ENCODE measurements at places on chromosomes 7 and 10. TPM values are rescaled to one million over a fixed set of nuclear protein-coding genes. Genes with fewer than 3 reads are reported as not detected.

The GRID1 gene
- total RNA-seq, result 0.09 TPM

The BAIAP2L1 gene
- 3.0 TPM for total RNA-seq

The C10orf105 gene
- not detected for total RNA-seq

The ITPRID1 gene
- total RNA-seq, result not detected

The HPSE2 gene
- not detected for total RNA-seq

The OR2F1 gene
- not detected for total RNA-seq

The VAX1 gene
- not detected for total RNA-seq

The PKD2L1 gene
- not detected for total RNA-seq

The BICC1 gene
- total RNA-seq, result 21.9 TPM

Data from smooth muscle cell of the umbilical artery (primary cell).